ENCODE measurements at places on chromosomes 13 and 19.
A peak's percentile ranks its signal among the peaks of the same experiment; 100 is the strongest.

DNA sequence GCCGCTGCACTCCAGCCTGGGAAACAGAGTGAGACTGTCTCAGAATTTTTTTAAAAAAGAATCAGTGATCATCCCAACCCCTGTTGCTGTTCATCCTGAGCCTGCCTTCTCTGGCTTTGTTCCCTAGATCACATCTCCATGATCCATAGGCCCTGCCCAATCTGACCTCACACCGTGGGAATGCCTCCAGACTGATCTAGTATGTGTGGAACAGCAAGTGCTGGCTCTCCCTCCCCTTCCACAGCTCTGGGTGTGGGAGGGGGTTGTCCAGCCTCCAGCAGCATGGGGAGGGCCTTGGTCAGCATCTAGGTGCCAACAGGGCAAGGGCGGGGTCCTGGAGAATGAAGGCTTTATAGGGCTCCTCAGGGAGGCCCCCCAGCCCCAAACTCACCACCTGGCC lies at the start of gene KLK2:
Gene KLK2 (plus strand): TSS at position 384 of the 400 bp plus-strand sequence. CDS start 35 bp downstream, outside the sequence.
- no peak for DNase-seq

GRCh38 chr13:30639671-30640070 lies 22.0 kb downstream of the USPL1 start:
- DNase-seq = no peak

DNA sequence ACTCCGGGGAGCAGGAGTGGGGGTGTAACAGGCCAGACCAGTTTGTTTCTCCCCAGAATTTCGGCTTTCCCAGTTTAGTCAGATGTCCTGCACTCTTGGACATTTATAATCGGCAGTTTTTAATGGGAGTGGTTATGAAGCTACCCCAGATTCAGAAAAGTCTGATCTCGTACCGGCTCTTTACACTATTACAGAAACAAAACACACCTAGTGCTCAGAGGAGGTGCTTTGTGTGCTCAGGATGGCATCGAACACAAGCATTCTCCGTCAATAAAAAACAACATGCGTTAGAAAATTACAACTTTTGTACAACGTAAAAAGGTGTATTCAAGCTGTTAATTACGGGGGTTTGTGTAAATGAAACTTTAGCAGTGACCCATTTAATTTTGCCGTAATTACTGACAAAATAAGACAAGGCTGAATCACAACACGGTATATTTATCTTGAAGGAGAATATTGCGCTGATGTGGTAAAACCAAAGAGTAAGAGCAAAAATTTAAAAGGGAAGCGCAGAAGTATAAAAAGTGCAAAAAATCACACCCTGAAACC lies 6.6 kb upstream of the SOX1 start:
- no peak for DNase-seq

DNA sequence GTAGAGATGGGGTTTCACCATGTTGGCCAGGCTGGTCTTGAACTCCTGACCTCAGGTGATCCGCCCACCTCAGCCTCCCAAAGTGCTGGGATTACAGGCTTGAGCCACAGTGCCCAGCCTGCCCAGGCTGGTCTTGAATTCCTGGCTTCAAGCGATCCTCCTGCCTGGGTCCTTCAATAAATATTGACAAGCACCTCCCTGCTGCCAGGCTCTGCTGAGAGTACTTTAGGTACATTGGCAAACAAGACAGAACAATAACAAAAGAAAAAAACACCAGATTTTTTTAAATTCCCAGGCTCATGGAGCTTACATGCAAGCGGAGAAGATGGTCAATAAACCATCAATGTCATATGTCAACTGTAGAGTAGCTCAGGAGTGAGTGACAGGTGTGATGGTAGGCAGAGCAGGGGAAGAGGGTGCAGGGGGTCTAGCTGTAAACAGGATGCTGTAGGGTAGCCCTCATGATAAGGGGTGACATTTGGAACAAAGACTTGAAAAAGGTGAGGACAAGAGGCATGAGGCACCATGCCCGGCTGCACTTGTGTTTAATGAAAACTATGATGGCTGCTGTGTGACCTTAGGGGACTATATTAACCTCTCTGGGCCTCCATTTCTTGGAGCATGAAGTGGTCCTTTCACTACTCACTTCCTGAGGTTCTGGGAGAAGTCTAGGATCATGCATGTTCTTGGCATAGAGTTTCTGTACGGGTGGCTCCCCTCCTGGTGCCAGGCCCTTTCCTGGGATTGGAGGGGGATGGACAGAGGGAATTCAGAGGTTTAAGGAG lies 19.6 kb downstream of the SULT2B1 start:
- DNase-seq = no peak

GRCh38 chr13:41111454-41111853 lies 21.1 kb downstream of the KBTBD6 start:
- DNase-seq = no peak

GRCh38 chr19:33426621-33427361 lies 53.3 kb downstream of the CEBPG start:
- DNase-seq = no peak

DNA sequence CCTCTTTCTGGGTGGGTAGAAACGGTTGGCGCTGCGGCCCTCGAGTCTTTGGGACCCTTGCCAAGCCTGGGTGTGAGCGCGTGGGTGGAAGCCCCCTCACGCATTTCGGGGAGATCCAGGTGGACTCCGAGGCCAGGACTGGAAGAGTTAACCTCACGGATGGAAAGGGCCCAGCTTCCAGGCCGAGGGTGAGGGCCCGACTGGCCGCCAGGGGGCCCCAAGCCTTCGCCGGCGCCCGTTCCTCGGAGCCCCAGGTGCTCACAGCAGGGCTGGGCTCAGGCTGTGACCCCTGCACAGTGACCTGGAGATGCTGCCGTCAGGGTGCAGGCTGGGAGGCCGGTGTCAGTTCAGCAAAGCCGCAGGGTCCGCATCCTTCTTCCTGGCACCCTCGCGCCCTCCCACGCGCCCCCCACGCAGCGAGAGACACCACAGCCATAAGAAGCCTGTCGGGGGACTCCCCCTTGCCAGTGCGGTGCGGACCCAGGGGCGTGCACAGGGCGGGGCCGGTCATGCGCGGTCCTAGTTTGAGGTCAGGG lies 34.2 kb upstream of the TMEM255B start:
- DNase-seq = peak; percentile 82

- no peak for DNase-seq
Measured at GRCh38 chr19:49356382-49356781, 5.8 kb downstream of the TEAD2 start.

DNA sequence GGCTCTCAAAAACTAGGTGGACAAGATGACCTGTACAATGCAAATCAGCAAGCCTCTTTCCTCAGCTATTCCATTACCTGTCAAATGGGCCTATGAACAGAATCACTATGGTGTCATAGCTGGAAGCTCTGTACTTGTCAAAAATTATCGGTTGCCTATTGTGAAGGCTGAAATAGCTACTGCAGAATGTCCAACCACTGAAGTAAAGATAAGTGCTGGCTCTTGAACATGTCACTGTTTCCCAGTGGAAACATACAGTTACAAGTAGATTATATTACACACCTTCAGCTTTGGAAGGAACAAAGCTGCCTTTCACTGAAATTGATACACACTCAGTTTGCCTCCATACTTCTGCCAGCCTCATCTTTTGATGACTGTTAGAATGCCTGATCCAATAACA lies 55.5 kb upstream of the PCDH9 start:
- DNase-seq = no peak

DNA sequence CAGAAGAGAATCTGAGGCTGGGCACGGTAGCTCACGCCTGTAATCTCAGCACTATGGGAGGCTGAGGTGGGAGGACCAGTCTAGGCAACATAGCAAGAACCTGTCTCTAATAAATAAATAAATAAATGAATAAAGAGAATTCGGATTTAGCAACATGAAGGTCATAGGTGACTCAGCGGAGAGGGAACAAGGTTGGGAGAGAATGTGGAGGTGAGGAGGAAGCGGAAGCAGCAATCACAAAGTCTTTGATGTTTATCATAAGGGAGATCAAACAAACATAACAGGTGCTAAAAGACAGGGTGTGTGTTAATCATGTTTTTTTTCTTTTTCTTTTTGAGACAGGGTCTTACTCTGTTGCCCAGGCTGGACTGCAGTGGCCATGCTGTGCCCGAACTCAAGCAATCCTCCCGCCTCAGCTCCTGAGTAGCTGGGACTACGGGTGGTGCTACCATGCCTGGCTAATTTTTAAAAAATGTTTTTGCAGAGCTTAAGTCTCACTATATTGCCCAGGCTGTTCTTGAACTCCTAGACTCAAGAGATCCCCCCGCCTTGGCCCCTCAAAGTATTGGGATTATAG lies 16.3 kb downstream of the PBX4 start:
- DNase-seq = no peak

DNA sequence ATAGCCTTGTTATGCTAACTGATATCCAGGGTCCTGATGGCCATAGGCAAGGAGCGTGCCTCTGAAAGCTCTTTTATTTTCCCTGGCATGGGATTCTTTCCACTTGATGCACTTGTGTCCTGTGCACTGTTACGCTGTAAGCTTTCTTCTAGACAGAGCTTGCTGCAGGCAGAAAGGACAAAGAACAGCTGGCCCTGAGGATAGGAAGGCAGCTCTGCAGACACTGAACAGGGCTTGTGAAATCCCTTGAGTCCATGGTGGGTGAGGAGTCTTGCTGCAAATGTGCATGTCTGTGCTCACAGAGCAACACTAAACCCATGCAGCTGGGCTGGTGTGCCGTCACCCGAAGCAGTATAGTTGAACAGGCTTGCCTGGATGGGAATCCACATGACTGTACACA lies 126.6 kb downstream of the AKAP11 start:
- DNase-seq = no peak

DNA sequence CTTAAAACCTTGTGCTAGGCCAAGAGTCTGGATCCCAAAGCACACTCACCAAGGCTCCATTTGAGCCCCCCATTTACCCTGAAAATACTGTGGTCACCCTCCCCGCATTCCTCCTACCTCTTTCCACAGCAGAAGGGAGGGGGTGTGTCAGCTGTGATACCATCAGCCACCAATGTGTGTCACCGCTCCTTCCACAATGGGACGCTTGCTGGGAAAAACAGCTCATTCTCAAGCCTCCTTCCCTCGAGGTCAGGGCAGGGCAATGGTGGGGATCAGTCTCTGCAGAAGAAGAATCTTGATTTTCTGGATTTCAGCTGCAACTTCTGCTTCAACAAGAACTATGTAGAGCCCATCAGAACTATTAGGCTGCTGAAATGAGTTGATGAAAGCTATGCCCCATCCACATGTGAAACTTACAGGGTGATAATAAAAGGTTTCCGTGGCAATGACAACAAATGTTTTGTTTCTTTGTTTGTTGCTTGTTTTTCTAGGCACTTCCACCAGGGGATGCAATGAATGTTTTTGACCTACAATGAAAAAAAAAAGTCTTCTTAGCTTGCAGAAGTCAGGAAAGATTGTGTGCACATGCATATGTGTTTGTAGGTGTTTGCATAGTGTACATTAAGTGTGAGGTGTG lies 26.4 kb upstream of the ZNF507 start:
- no peak for DNase-seq

DNA sequence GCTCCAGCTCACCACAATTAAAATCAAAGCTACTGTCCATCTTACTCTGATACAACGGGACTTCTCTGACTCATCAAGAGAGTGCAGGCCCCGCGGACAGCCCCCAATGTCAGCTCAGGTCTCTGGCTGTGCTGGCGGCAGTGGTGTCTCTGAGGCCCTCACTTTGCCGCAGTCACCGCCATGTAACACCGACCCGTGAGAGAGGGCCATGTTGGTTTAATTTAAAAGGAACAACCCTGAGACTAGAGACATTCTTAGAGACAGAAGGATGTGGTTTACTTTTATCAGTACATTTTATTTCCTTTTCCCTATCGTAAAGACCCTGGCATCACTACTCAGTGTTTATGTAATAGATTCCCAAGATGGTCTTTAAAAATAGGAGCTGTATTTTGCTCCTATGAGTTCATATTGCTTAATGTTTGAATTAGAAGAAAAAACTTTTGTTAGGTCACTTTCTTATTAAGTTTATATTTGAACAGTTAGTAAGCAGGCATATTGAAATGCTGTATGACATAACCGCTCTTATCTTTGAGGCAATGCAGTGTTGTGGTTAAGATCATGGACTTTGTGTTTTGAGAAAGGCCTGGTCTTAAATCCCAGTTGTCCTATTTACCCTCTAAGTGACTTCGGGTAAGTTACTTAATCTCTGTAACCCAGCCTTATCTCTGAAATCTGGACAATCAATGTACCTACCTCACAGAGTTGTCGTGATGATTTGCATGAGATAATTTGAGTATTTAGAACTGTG lies 23.4 kb downstream of the DGKH start:
- no peak for DNase-seq

DNA sequence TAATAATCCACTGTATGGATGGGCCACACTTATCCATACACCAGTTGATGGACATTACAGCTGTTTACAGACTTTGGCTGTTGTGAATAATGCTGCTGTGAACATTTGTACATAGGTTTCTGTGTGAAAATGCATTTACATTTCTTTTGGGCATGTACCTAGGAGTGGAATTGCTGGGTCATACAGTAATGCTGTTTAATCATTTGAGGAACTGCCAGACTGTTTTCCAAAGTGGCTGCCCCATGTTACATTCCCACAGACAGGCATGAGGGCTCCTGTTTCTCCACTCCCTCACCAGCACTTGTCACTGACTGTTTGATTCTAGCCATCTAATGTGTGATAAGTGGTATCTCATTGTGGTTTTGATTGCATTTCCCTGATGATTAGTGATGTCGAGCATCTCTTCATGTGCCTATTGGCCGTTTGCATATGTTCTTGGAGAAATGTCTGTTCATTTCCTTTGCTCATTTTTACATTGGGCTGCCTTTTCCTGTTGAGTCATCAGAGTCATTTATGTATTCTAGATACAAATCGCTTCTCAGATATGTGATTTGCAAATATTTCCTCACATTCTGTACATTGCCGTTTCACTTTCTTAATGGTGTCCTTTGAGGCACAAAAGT lies 12.8 kb downstream of the TMEM255B start:
- no peak for DNase-seq

DNA sequence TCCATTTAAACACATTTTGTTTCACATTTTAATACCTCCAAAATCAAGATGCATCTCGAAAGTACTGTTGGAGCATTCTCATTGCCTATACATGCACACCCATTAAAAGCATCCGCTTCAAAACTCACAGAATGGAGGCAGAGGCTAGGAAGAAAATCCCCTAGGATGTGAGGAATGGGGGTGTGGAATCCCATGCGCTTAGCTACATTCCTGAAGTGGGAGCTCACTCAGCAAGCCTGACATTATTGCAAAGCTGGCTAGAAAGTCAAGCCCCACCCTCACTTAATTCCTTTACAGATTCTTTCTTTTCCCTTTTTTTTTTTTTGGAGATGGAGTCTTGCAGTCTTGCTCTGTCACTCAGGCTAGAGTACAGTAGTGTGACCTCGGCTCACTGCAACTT lies 4.6 kb upstream of the FAM32A start:
- DNase-seq = no peak

GRCh38 chr19:41546386-41546789 lies 29.6 kb upstream of the CEACAM21 start:
- no peak for DNase-seq

- DNase-seq = no peak
Measured at GRCh38 chr19:370641-371330, 26.2 kb upstream of the MIER2 start.

DNA sequence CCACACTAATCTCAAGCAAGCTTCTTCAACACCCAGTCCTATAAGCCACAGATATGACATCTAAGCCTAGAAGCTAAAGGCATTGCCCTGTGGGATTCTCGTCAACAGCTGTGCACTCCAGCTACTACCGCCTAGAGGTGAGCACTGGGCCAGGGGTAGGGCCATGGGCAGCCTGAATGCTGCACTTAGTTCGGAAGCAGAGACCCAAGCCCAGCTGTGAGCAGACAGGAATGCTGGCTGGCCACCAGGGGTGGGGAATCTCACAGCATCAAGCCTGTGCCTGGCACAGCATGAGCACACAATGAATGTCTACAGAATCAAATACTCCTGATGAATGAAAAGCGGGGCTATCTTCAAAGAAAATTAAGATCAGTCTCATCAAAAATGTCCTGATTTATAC lies 167.5 kb upstream of the UBL3 start:
- no peak for DNase-seq

GRCh38 chr13:111917086-111917485 lies 149.9 kb upstream of the SOX1 start:
- no peak for DNase-seq

Measured in anterior cingulate cortex (tissue), 58 donors.